Stimulated activated CD4-positive, alpha-beta T cell treated with anti-CD3 and anti-CD28 coated beads, Interleukin-2, amount 100 ng/mL, for 24 hours (primary cell): ENCODE measurements at places on chromosomes 6 and 20.

DNA sequence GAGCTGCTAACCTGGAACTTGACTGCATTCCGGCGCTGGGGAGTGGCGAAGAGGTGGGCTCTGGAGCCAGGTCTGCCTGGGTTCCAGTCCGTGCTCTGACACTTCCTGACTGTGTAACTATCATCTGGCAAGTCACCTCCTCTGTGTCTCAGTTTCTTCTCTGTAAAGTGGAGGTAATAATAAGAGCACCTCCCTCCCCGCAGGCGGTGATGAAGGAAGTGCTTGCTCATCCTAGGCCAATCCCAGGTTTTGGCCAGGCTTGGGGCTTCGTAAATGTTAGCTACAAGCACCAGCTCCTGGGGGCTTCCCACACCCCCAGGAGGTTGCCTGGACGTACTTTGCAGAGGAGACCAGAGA, 32.8 kb downstream of the SNAI1 start:
- no peak for DNase-seq

GRCh38 chr20:52814371-52814770, 157.8 kb upstream of the TSHZ2 start:
- DNase-seq: no peak

- no peak for DNase-seq
These were observed 29.2 kb downstream of the CDH22 start for GRCh38 chr20:46279103-46279502.

GRCh38 chr20:41126719-41127118, 10.6 kb upstream of the PLCG1 start:
- DNase-seq: no peak

- no peak for DNase-seq
These were observed 121.3 kb downstream of the VEGFA start for GRCh38 chr6:43891072-43891870.

- DNase-seq: no peak
These were observed 83.9 kb upstream of the OGFRL1 start for GRCh38 chr6:71204741-71205140.

- DNase-seq: no peak
These were observed 22.6 kb downstream of the EDN1 start for GRCh38 chr6:12312736-12313135.

DNA sequence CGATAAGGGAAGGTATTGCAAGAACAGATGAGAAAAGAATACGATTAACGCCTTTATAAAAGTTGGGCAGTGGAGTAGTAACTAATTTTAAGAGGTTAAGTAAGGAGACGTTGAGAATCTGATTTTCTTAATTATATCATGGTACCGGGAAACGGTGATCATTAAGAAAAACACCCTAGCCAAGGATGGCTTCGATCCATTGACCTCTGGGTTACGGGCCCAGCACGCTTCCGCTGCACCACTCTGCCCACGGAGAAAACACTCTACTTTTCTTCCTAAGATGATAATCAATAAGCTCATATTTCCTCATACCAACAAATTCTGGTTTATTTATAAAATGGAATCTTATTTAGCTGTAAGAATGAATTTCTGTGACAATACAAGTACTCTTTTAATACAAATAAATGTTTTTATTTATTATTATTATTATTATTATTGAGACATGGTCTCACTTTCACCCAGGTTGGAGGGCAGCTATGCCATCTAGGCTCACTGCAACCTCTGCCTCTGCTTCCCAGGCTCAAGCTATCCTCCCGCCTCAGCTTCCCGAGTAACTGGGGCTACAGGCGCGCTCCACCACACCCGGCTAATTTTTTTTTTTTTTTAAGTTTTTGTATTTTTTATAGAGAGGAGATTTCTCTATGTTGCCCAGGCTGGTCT, 8.3 kb downstream of the POM121L2 start:
- DNase-seq: no peak

DNA sequence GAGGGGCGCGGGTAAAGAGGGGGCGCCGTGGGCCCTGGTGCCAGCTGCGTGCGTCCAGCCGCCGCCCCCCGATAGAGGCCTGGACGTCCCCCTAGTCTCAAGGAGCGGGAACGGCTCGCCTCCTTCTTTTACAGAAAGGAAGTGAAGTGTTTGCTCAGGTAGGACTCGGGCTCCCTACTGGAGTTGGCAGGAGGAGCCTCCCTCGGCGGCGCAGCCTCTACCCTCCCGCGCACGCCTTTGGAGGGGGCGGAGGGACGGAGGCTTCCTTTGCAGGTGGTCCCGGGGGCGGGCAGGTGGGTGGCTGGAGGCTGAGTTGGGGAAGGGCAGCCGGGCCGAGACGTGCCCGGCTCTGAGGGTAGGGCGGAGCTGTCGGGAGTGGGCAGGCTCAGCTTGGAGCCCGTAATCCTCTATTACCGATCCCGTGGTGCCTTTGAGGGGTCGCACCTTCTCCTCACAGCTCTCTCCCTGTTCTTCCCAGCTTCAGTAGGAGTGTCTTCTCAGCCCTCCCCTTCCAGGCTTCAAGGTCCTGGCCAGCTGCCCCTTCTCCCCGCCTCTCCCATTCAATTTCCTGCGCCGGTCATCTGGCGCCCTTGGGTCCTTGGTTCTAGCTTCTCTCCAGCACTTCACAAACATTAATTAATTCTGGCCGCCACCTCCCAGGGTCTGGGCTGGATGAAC, 728 bp downstream of the ITPR3 start:
- DNase-seq: peak; percentile 55

- DNase-seq: no peak
These were observed 34.2 kb upstream of the GSTA4 start for GRCh38 chr6:53029257-53029656.

DNA sequence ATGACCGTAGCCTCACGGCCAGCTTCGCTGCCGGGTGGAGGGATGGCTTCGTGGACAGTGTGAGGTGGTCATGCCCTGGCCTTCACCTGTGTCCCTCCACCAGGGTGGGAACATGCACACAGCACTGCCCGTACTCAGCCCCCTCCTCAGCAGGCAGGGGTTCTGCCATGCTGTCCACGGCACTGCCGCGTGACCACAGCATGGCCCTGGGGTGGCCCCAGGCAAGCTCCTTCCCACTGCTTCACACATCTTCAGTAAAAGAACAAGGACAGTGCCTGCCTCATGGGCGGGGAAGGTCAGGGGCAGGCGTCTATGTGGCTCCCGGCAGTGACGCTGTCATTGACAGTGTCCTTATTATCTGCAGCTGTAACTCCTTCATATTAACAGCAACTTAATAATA, 205.9 kb downstream of the TAF4 start:
- DNase-seq: no peak

GRCh38 chr20:32429343-32429742, 71.2 kb downstream of the ASXL1 start:
- DNase-seq: no peak

- peak; percentile 83 for DNase-seq
These were observed 12.5 kb downstream of the PRDM1 start for GRCh38 chr6:106098383-106099234.

DNA sequence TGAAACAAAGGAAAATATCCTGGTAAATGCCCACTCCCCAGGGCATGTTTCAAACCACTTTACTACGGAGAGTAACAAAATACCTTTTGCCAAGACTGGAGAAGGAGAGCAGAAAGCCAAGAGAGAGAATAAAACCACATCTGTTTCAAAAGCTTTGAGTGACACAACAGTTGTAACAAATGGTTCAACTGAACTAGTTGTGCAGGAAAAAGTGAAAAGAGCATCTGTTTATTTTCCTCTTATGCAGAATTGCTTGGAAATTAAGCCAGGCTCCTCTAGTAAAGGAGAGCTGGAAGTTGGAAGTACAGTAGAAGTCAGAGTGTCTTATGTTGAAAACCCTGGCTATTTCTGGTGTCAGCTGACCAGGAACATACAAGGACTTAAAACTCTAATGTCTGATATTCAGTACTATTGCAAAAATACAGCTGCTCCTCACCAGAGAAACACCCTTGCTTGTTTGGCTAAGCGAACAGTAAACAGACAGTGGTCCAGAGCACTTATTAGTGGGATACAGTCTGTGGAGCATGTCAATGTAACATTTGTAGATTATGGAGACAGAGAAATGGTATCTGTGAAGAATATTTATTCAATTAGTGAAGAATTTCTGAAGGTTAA, 2.6 kb downstream of the TDRD6 start:
- DNase-seq: no peak

GRCh38 chr6:12927746-12928145, 211.2 kb downstream of the PHACTR1 start:
- DNase-seq: no peak

- no peak for DNase-seq
These were observed 374.8 kb downstream of the MAFB start for GRCh38 chr20:40314278-40314677.

GRCh38 chr20:15176929-15177328, 839.5 kb upstream of the FLRT3 start:
- no peak for DNase-seq

DNA sequence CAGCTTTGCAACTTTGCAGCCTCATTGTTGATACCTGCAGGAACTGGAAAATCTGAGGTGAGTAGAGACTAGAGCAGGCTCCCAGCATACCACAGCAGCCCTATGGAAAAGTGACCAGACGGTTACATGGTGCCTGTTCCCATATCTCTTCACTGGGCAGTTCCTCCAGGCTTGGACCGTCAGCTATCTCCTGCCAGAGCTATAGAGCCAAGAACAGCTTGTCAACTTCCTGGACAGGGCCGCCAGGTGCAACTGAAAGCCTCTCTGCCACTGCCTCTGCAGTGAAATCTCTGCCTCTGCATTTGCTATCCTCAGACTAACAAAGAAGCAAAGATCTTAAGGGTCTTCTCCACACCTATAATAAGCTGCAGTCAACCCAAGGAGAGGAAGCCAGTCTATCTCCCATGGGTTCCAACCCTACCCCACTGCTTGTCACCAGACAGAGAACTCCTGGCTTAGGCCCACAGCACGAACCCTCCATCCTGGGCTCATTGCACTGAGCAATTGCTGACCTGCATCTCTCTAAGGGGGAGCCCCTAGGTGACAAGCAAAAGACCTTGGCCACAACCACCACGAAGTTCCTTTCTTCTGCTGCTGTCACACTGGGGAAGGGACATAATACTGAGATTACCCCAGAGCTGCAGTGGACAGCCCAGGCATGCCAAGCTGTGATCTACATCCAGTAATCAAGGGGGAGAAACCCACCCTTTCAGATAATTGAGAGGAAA, 60.1 kb upstream of the KHDRBS2 start:
- no peak for DNase-seq

- no peak for DNase-seq
These were observed 743.8 kb upstream of the FLRT3 start for GRCh38 chr20:15081261-15081660.

DNA sequence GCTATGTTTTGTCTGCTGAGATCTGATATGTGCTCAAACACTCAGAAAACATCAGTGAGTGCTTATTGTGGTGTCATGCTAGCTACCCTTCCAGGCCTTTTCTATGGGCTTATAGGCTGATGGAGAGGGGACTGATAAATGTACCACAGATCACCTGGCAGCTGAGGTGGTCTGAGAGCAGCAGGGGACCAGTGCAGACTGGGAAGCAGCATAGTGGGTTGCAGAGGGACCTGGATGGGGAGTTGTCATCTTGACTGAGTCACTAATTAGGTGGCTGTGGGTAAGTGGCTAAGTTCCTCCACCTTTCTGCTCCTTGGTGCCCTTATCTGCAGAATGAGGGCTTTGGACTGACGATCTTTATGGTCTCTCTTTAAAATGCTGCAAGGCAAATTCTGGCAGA, 2.8 kb downstream of the TMEM200A start:
- DNase-seq: no peak

DNA sequence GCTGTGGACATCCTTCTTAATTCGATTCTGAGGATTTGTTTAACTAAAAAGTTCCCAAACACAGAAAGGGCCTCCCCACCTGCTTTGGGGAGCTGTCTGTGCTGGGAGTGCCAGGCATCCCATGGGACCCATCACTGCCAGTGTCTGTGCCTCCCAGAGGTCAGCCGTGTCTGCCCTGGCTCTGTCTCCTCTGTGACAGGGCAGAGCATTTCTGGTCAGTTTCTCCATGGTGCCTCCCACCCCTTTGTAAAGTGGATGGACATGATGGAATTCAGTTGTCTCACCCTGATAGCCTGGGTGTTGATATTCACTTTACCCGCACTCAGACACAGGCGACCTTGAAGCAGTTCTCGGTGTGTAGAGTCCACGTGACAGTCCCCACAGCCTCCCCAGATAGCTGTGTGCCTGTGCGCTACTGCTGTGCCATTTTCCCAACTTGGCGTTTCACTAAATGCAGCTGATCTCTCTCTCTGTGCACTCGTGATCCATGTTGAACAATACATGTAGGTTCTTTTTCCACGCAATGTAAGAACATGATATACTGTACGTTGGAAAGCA, 70.5 kb downstream of the CDS2 start:
- no peak for DNase-seq

DNA sequence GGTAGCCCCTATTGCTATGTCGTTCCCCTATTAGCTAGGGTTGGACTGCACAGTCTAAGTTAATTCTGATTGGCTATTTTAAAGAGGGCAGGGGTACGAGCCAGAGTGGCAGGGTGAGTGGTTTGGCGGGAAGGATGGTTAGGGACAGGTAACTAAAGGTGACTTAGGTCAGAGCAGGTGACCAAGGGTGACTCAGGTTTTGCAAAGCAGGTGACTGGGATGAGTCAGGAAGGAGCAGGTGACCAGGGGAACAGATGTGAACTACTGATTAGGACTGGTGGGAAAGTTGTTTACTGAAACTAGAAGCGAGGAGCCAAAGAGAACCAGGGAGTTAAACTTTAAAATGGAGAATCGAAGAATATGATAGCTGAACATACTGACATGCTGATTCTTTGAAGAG, 295.2 kb downstream of the GJA1 start:
- no peak for DNase-seq

GRCh38 chr6:35236223-35236622, 22.5 kb downstream of the SCUBE3 start:
- DNase-seq: no peak
